ENCODE measurements at places on chromosomes 2 and 18.

- no peak for DNase-seq
Measured at GRCh38 chr18:42330296-42330695, 375.3 kb downstream of the PIK3C3 start.

DNA sequence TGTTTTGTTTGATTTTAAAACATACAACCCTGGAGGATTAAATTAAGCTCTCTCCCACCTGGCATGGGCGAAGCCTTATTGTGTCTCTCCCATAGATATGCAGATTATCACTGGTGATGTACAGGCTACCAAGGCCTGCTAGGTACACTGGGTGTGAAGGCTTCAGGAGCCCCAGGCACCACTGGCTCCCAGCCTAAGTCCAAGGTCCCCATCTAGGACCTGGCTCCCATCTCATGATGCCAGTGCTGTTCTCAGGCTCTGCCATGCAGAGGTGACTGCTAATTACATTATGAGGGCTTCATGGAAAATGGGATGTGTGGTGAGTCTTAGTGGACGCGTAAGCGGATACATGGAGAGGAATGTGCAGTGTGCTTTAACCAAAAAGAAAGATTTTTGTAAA is 201.2 kb upstream of the KLHL29 start:
- DNase-seq, result no peak

GRCh38 chr2:152098496-152099366 is at the start of gene CACNB4:
CACNB4 (minus strand) TSS chr2:152099044.
- DNase-seq, result peak; percentile 62

- no peak for DNase-seq
Measured at GRCh38 chr2:159094173-159094737, 125.8 kb downstream of the TANC1 start.

DNA sequence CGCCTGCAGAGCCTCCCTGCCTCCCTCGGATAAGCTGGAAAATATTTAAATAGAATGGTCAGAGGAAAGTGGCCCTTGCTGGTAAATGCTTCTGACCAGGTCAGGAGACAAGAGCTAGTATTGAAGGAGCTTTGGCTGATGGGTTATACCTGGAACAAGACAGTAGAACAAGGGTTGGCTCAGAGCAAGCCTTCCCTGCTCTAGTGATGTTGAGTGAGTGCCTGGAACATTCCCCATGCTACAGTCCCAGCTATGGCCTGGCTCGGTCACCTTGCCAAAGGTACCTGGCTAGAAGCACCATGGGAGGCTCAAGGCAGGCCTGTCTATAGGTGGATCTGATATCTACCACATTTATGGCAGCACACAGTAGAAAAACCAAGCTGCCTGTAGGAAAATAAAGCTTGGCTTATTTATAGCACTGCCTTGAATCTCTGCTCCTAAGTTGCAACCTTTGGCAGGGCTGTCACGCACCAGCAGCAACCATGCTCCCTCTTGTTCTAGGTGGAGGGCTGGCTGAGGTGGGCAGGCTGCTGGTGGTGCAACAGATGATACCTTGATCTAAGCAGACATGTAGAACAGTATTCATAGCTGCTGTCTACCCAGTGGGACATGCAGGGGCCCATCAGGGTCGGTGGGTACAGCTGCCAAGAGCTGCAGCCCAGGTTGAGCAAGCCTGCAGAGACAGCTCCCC is 66.7 kb upstream of the BCL2L11 start:
- no peak for DNase-seq

- no peak for DNase-seq
Measured at GRCh38 chr18:79383388-79384056, 12.2 kb upstream of the NFATC1 start.

DNA sequence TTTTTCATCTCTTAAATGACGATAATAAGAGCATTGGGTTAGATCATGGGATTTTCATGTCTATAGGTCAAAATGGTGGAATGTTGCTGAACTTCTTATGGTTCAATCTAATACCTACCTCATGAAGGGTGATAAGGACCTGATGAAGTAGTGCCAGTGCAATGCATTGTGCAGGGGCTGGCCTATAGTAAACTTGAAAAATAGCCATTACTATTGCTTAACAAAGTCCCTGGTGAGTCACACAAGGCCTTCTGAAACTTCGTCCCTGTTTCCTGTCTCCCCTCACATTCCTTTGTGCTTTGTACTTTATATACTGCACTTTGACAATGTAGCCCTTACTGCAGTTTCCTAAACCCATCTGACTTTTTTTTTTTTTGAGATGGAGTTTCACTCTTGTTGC is 515.9 kb downstream of the SLC4A3 start:
- no peak for DNase-seq

- no peak for DNase-seq
Measured at GRCh38 chr2:20182241-20182931, 42.5 kb downstream of the SDC1 start.

- DNase-seq, result no peak
Measured at GRCh38 chr18:58314284-58314683, 270.3 kb downstream of the NEDD4L start.

DNA sequence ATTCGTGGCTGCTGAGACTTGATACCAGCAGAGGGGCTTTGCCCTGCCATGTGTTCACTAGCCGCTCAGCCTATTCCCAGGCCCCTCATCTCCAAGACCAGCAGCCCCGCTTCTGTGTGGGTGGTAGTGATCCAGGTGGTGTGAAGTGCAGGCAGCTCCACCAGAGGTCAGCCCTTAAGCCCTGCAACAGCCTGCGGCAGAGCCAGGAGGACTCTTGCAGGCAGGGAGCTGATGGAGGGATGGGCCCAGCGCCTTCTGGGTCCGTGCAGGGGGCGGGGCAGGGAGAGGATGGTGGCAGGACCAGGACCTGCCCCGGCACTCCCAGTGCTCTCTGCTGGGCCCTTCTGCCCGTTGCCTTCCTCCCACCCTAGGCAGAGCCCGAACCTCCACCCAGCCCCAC is 162.0 kb downstream of the SH3BP4 start:
- no peak for DNase-seq

- no peak for DNase-seq
Measured at GRCh38 chr2:71905205-71905604, 242.5 kb downstream of the CYP26B1 start.

- DNase-seq, result no peak
Measured at GRCh38 chr18:33558529-33558928, 19.5 kb upstream of the ASXL3 start.
